ENCODE measurements at places on chromosomes 7 and 10. TPM values are rescaled to one million over a fixed set of nuclear protein-coding genes. Genes with fewer than 3 reads are reported as not detected.

SPDYE6 gene
- total RNA-seq: not detected

ADAM12 gene
- total RNA-seq: 0.35 TPM

ZNF479 gene
- not detected for total RNA-seq

MYL10 gene
- 0.50 TPM for total RNA-seq

CALML3 gene
- not detected for total RNA-seq

CCDC3 gene
- total RNA-seq: 2.3 TPM

HOXA2 gene
- total RNA-seq: not detected

BLNK gene
- total RNA-seq: not detected

TLL2 gene
- total RNA-seq: 1.8 TPM

GPNMB gene
- 1.2 TPM for total RNA-seq

DNA sequence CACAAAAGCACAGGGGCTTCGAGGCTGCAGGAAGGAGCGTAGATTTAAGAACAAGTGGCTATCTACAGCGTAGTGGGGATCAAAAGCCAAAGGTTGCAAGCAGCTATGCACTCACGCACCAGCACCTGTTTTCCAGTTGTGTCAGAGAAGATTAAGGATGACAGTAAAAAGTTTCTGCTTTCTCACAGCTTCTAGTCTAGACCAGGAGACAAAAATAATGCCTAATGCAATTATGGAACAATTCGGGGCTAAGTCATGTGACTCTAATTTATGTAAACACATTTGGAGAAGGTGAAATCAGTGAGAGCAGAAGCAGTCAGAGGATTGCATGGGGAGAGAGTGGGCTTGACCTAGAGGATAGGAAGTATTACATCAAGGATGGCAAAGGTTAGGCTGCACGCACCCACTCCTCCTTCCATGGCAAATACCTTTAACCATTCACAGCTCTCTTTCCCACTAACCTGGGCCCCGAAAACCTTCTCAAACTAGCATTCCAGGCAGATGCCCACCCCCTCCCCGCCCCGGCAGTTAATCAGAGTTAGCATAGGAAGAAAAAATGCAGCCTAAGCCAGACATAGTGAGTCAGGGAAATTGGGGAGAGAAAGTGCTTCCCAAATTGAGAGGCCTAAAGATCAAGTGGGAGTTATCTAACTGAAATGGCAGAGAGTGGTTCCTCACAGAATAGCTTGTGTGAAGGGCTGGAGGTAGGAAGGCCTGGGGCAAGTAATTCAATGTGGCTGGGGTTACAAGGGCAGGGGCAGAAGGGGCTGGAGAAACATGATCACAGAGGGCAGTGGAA lies 48.2 kb upstream of the GPAM start:
- no peak for DNase-seq

- no peak for DNase-seq
Measured at GRCh38 chr7:600149-601035, 80.7 kb upstream of the PDGFA start.

DNA sequence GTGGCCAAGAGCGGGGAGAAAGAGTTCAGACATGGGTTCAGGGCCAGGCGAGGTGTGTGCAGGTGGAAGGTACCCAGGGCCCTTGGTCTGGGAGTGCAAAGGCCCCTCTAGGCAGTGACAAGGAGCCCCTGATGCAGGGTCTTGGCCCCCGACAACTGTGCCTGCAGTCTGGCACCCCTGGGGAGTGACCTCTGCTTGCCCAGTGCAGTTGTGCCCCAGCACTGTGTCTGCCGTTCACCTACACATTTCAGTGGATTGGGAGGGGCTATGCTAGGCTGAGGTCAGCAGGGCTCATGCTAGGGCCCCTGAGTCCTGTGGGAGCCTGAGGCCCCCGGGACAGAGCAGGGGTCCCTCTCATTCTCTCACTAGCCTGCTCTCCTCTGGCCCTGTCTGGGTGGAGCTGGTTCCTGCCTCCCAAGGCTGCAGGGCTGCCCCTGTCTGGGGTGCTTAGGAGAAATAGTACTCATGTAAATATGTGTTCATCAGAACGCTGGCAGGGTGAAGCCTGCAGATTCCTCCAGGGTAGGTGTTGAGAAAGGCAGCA lies 550.4 kb downstream of the TCERG1L start:
- DNase-seq: no peak

- DNase-seq: no peak
Measured at GRCh38 chr7:66505531-66506451, 122.9 kb upstream of the KCTD7 start.

DNA sequence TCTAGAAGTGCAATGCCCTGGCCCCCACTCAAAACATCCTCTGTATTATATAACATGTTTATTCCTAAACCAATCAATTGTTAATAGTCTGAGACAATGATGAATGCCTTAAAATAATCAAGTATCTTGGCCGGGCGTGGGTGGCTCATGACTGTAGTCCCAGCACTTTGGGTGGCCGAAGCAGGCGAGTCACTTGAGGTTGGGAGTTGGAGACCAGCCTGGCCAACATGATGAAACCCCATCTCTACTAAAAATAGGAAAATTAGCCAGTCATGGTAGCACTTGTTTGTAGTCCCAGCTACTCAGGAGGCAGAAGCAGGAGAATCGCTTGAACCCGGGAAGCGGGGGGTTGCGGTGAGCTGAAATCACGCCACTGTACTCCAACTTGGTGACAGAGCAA lies 29.4 kb upstream of the CACNA2D1 start:
- DNase-seq: no peak

DNA sequence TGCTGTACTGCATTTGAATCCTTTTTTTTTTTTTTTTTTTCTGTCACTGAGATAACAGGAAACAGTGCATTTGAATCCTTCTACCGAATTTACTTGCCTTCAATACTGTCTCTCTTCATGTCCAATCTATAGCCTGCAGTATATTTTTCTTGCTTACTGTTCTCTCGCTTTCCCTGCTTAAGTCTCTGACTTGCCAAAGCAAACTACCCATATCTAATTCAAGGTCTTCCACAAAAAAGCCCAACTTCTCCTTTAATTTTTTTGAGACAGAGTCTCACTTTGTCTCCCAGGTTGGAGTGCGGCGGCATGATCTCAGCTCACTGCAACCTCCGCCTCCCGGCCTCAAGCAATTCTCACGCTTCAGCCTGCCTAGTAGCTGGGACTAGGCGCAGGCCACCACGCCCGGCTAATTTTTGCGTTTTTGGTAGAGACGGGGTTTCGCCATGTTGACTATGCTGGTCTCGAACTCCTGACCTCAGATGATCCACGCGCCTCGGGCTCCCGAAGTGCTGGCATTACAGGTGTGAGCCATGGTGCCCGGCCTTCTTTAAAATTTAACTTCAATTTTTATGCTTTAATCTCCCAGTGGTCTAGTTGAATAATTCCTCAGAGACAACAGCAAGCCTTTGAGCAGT lies 882 bp downstream of the PDCD11 start:
- DNase-seq: no peak

GRCh38 chr10:490891-491571 lies 198.4 kb downstream of the DIP2C start:
- no peak for DNase-seq

DNA sequence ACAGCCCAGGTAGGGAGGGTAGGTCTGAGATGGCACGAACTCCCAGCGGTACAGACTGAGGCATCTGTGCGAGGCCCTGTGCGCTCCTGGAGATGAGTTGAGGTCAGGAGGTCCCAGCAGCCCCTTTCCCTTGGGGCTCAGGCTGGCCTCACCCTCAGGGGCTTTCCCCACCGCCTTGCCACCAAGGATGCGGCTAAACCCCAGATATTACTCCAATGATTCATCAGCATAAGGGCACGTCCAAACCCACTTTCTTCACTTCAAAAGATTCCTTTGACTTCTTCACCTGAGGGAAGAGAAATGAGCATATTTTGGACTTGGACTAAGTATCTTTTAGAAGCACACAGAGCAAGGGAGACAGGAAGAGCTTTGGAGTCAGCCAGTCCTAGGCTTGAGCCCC lies 20.3 kb downstream of the UROS start:
- no peak for DNase-seq

- DNase-seq: no peak
Measured at GRCh38 chr10:11760861-11761260, 18.7 kb downstream of the ECHDC3 start.

- DNase-seq: no peak
Measured at GRCh38 chr10:77629775-77630506, 7.7 kb downstream of the KCNMA1 start.

DNA sequence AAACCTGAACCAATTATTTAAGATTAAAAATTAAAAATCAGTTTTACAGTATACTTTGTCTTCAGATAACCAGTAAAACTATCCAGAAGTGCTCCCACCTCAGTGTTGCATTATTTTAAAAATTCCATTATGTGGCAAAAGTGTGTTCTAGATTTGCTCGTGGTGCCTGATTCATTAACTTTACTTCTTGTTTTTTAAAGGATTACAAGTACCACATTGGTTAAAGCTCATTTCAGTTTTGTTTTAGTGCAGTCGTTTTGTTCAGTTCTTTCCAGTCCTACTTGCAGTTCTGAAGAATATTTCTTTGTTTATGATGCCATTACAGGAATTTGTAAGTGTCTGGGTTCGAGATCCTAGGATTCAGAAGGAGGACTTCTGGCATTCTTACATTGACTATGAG lies 69.0 kb downstream of the SNX10 start:
- DNase-seq: no peak

DNA sequence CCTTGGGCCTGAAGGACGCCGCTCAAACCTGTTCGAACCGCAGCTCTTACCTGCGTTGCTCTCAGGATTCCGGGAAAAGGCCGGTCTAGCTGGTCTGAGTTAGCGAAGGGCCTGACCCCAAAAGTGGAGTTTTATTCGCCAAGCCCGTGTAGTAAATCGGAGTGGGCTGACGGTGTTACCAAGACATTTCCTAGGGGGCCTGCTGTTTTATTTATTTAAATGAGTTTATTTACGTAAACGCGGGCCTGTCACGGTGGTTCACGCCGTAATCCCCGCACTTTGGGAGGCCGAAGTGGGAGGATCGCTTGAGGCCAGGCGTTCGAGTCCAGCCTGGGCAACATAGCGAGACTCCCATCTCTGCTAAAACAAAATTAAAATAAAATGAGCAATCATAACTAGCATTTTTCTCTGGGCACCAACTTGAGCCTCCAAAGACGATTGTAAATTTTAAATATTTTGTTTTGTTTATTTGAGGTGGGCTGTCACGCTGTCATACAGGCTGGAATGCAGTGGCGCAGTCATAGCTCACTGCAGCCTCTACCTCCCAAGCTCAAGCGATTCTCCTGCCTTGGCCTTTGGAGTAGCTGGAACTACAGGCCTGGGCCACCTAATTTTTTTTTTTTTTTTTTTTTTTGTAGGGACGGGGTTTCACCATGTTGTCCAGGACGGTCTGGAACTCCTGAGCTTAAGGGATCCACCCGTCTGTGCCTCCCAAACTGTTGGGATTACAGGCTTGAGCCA lies 903 bp downstream of the ZNF655 start:
- no peak for DNase-seq
